Renal cortical epithelial cell (primary cell): ENCODE measurements at places on chromosomes 6 and 20. TPM values are rescaled to one million over a fixed set of nuclear protein-coding genes. Genes with fewer than 3 reads are reported as not detected.

- DNase-seq, result no peak
Observed at GRCh38 chr6:96794980-96795379, 42.3 kb downstream of the GPR63 start.

- DNase-seq, result no peak
Observed at GRCh38 chr6:84249724-84250123, 22.3 kb upstream of the CEP162 start.

GRCh38 chr20:49969234-49969633, 13.5 kb upstream of the SNAI1 start:
- DNase-seq, result no peak

DNA sequence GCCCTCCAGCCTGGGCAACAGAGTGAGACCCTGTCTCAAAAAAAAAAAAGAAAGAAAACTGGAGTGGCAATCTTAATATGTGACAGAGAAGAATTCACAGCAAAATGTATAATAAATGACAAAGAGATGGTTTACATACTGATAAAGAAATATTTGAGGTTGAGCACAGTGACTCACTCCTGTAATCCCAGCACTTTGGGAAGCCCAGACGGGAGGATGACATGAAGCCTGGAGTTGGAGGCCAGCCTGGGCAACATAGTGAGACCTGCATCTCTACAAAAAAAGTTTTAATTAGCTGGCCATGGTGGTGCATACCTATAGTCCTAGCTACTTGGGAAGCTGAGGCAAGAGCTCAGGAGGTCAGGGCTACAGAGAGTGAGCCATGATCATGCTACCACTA, 12.4 kb upstream of the DEFB118 start:
- no peak for DNase-seq

GRCh38 chr6:112938650-112939049, 591.5 kb downstream of the RFPL4B start:
- DNase-seq, result no peak

GRCh38 chr6:163728442-163729126, 314.1 kb downstream of the QKI start:
- no peak for DNase-seq

GRCh38 chr6:99871641-99872040, 122.4 kb downstream of the MCHR2 start:
- DNase-seq, result no peak

GRCh38 chr20:57059055-57059596, 207.3 kb downstream of the BMP7 start:
- DNase-seq, result no peak

DNA sequence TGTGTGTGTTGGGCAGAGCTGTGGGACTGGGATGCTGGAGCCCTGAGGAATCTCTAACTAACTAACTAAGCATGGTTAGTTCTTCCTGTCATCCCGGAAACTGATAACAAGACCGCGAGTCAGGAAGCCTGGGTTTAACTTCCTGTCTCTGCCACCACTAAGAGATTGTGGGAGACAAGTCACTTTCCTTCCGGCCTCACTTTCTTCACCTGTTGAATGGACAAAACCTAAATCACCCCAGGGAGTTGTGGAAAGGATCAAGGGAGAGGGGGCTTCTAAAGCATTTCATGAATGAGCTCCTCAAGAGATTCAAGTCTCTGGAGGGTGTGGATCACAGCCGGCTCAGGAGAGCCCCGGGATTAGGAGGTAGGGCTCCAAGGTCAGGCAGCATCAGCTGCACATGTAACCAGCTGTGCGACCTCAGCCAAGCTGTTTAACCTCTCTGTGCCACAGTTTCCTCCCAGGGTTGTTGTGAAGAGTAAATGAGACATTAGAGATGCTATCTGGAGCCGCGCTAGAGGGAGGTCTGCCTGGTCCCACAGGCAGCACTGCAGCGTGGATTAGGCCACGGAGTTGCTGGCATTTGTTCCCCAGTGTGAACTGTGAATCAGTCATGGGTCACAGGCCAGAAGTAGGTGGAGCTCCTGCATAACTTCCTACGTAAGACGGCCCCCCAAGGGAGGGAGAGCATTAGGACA, 105.1 kb downstream of the TOX2 start:
- peak; percentile 25 for DNase-seq

DNA sequence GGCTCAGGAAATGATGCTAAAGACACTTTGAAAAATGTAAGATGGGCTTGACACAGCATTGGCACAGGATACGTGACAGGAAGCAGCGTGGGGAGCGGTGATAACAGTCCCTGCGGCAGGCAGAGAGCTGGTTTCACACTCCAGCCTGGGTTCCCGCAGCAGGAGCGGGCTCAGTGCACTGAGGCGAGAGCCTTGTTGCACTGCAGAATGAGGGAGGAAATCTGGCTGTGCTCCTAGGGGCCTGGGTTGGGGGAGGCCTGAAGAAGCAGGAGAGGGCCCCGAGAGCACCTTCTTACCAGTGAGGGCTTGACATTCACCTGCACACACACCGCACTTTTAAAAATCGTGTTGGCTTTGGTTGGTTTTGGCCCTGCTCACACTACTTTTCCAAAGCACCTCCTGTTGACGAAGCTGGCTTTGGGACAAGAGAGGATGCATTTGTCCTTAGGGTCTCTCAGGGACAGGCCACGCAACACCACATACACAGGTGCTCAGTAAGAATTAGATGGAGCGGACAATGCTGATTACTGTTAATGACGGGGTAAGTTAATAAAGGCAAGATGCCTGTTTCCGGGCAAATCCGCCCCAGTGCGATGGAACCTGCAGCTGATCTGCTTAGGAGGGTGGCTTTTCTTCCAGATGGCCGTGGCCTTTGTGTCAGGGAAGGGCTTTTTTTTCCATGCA, 49.4 kb upstream of the ARMC2 start:
- no peak for DNase-seq

The CDYL gene
- 25.2 and 32.0 TPM in 2 replicates for total RNA-seq

The PSORS1C2 gene
- not detected in 2 replicates for total RNA-seq

The DOK5 gene
- total RNA-seq, result under 0.01 and 6.5 TPM in 2 replicates
